ENCODE measurements at places on chromosomes 3 and 15.

GRCh38 chr3:169348929-169349621, 314.4 kb downstream of the MECOM start:
- DNase-seq = no peak

GRCh38 chr15:99453637-99454030, 112.2 kb upstream of the MEF2A start:
- DNase-seq = peak; percentile 40

DNA sequence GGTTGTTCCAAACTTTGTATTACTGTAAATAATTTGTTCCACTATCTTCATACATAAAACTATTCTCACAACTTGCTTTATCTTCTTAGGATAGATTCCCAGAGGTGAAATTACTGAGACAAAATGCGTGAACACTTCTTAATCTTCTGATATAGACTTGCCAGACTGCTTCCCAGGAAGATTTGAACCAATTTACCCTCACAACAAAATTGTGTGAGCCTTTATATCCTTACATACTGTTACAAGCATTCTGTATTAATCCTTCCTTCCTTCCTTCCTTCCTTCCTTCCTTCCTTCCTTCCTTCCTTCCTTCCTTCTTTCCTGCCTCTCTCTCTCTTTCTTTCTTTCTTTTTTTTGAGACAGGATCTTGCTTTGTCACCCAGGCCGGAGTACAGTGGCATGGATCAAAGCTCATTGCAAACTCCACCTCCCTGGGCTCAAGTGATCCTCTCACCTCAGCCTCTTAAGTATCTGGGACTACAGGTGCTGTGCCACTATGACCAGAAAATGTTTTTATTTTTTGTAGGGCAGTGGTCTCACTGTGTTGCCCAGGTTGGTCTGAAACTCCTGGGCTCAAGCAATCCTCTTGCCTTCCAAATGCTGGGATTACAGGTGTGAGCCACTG, 57.1 kb upstream of the SSR3 start:
- no peak for DNase-seq

- DNase-seq = peak; percentile 84
These were observed 683 bp downstream of the UBE2Q2 start for GRCh38 chr15:75843678-75844581.

DNA sequence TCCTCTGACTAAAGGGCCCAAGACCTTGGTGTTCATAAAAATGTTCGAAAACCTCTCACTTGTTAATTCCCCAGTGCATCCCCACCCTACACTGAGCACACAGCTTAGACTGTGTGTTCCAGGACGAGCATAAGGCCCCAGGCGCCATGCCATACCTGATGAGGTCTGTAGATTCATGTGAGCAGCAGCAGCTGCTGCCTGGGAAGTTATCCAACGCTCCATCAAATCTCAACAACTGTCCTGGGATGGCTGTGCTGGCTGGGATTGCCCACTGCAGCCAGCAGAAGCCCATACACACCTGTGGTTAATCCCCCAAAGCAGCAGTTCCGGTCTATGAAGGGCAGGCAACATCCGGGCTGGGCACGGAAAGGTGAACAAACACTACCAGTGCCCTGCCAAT, 391.2 kb downstream of the IL20RB start:
- no peak for DNase-seq

DNA sequence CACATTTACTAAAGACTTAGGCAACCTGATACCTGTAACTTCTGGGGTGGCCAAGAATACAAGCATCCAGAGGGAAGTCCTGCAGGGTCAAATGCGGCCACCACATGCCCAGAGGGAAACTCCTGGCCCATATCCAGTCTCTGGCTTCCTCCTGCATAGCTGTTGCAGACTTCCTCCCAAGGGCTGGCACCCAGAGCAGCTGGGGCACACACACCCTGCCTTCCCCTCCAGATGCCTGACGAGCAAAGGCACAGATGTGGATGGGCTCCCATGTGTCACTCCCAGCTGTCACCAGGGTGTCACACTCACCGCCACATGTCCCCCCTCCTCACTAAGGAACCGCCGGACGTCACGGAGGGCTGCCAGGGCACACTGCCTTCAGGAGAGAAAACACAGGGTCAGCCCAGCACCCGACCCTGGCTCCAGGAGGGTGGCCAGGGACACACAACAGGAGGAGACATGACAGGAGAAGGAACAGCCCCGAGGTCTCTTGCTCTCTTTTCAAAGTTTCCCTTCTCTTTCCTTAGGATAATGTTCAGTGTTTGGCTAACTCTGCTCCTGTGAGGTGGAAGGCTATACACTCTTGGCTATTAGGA, 13.2 kb downstream of the PFKFB4 start:
- no peak for DNase-seq

- no peak for DNase-seq
These were observed 65.6 kb downstream of the ZNF609 start for GRCh38 chr15:64525828-64526530.

DNA sequence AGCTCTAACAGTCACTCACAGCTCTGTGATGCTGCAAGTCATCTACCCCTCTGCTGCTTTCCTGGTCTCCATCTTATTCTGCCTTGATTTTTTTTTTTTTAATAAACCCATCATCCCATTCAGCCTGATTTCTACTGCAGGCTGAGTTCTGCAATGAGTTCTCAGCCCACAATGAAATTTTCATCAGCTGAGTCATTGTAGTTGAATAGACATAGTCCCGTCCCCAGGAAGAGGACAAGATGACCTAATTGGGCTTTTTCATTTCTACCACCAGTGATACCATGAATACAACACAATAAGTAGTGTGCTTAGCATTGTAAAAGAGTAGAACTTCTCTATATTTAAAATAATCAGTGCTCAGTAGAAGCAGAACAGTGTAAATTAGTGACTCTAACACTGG, 59.3 kb downstream of the C3orf85 start:
- no peak for DNase-seq

DNA sequence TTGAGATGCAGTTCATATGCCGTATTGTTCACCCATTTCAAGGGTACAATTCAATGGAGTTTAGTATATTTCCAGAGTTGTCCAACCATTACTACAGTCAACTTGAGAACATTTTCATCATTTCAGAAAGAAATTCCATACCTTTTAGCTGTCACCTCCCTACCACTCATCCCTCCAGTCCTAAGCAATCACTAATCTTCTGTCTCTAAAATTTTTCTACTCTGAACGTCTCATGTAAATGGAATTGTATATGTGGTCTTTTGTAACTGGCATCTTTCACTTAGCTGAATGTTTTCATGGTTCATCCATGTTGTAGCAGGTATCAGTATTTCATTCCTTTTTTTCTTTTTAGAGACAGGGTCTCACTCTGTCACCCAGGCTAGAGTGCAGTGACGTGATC, 51.1 kb downstream of the CMTM7 start:
- no peak for DNase-seq

DNA sequence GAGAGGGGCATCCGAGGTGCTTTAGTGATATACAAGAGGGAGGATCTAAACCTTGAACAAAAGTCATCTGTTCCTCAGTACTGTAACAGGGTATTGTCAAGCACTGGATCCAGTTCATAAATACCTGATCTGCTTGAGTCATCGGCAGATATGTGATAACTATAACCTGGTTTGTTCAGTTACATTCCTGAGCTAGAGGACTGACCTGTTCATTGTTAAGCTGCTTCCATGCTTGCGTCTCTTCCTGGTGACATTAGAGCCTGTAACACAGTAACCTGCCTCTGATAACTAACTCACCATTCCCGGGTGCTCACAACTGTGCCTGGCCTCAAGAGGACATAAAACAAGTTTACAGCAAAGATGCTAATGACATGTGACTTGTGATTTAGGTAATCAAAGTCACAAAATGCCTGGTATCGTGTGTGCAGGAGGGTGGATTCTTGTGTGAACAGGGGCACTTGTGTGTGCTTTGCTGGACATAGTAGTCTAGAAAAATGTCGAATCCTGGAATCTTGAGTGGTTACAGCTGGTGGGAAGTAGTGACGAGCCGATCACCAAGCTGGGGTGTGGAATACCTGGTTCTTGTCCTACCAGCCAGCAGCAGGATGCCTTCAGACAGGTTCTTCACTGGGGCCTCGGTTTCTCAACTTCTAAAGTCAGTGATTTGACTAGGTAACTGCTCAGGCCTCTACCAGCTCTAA, 30.9 kb upstream of the POLR2M start:
- no peak for DNase-seq

DNA sequence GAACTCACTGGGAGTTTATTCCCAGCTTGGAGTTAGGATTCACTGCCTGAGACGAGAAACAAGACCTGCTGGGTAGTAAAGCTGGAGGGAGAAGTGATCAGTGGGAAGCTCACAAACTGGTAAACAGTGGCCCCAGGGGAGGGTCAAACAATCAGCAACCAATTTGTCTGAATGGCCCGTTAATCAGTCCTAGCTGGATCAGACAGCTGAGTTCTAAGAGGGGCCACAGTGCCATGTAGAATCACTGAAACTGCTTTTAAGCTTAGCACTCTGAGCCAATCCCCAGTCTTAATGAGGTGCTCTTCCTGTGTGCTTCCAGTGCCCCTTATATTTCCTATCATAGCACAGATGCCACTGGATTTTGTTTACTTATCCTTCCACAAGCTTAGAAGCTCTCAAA, 591.7 kb downstream of the RSL24D1 start:
- DNase-seq = no peak

DNA sequence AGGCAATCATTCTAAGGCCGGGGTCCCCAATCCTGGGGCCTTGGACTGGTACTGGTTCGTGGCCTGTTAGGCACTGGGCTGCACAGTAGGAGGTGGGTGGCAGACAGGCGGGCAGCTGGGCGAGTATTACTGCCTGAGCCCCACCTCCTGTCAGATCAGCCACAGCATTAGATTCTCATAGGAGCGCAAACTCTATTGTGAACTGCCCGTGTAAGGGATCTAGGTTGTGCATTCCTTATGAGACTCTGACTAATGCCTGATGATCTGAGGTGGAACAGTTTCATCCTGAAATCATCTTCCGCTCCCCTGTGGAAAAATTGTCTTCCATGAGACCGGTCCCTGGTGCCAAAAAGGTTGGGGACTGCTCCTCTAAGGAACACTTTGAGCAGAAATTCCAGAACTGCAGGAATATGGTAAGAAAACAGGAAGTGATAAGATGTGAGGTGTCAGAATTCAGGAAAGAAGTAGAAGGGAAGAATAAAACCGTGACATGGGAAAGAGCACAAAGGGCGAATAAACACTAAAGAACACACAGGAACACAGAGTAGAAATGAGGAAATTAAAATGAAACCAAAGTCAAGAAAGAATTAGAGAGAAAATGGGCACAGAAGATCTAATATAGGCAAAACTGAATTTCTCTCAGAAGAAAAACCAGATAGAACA, 57.6 kb downstream of the PDCD6IP start:
- DNase-seq = no peak

GRCh38 chr3:11006986-11007933, 14.7 kb downstream of the SLC6A1 start:
- DNase-seq = no peak

- peak; percentile 34 for DNase-seq
These were observed 65.4 kb upstream of the P2RY1 start for GRCh38 chr3:152769523-152769922.

- DNase-seq = peak; percentile 21
These were observed at the start of gene ACTC1 for GRCh38 chr15:34795267-34796081. TSS of gene ACTC1 (minus strand) at chr15:34795549. CDS start at chr15:34794808, 741 bp downstream.

- DNase-seq = no peak
These were observed 248.0 kb upstream of the LYSMD4 start for GRCh38 chr15:99981191-99981647.

- no peak for DNase-seq
These were observed 133.3 kb downstream of the GRM7 start for GRCh38 chr3:6994081-6994668.

DNA sequence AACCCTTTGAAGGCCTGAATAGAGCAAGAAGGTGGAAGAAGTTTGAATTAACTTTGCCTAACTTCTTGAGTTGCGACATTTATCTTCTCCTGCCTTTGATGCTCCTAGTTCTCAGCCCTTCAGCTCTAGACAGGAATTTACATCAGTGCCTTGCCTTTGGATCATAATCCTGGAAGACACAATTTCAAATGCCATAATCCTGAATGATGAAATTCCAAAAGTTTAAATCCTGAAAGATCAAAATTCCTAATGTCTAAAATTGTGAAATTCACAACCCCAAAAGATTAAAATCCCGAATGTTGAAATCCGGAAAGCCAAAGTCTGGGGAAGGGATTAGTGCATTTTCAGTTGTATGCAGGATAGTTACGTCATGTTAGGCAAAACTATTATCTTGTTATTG, 166.6 kb upstream of the PDZRN3 start:
- DNase-seq = no peak

DNA sequence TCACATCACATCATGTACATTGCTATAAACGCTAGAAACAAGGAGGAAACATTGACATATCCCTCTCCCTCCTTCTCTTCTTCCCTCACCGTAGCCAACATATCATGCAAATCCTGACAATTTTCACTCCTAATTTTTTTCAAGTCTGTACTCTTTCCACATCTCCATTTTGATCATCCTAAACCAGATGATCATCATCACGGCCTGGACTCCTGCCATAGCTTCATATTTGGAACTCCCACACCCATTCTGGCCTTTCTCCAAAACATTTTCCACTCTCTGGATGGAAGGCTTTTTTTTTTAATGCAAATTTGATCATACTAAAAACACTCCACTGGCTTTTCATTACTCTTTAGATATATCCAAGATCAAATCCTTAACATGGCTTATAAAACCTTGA, 248.0 kb upstream of the CNTN3 start:
- DNase-seq = no peak

DNA sequence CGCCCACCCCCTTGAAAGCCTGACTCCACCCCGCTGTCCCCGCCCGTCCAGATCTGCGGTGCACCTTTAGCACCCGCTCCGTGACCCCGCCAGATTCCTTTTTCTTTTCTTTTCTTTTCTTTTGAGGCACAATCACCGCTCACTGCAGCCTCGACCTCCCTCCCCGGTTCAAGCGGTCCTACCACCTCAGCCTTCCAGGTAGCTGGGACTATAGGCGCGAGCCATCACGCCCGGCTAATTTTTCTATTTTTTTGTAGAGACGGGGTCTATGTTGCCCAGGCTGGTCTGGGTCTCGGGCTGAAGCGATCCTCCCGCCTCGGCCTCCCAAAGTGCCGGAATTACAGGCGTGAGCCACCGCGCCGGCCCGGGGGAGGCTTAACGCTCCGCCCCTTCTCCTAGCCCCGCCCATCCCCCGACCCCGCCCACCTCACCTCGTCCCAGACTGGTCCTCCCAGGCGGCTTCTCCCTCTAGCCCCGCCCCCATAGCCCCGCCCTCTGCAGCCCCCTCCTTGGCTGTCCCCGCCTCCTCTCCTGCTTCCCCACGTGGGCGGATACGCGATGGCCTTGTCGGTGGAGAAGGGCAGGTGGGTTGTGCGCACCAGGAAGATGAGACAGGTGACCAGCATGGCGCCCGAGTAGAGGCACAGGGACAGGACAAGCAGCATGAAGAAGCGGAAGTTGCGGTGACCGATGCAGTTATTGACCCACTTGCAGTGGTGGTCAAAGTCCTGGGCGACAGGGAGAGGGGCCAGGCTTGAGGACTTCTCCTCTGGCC, 3.2 kb downstream of the ZDHHC19 start:
- peak; percentile 93 for DNase-seq
